ENCODE measurements at places on chromosomes 3 and 15.
A peak's percentile ranks its signal among the peaks of the same experiment; 100 is the strongest.

- DNase-seq = peak; percentile 10
Observed at GRCh38 chr3:132079147-132079546, 44.3 kb upstream of the CPNE4 start.

- DNase-seq = peak; percentile 0
Observed at GRCh38 chr3:102400766-102401165, 34.0 kb upstream of the ZPLD1 start.

DNA sequence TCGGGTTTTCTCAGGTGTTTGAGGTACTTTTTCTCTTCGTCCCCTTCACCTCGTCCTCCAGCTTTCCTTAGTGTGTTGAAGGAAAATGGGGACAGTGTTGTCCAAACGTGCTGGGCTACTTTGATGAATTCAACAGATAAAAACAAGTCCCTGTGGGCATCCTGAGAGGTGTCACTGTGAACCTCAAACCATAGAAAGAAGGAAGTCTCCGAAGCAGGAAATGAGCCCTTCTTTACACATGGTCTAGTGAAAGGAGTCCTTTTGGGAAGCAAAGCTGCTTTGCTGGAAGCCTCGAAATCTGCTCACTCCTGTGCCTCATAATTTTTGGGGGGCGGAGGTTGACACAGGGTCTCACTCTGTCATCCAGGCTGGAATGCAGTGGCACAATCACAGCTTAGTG is 10.6 kb downstream of the IL17RB start:
- no peak for DNase-seq

DNA sequence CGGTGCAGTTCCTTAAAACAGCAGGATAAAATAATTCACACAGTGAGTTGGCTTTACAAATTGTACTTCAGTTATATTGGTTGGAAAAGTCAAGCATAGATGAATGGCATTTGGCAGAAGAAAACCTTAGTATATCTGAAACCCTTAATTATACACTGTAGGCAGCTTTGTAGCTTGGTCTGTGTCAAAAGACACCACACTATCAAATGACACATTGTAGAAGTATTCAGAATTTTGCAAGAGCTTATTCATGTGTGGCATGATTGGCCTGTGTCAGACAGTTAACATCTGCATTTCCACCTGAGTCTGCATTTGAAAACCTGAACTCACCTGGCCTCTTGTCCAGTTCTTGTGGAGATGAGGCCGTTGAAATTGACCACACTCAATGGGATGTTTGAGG is 13.8 kb downstream of the TMEM266 start:
- no peak for DNase-seq

- DNase-seq = no peak
Observed at GRCh38 chr3:190695994-190696393, 166.5 kb downstream of the GMNC start.

DNA sequence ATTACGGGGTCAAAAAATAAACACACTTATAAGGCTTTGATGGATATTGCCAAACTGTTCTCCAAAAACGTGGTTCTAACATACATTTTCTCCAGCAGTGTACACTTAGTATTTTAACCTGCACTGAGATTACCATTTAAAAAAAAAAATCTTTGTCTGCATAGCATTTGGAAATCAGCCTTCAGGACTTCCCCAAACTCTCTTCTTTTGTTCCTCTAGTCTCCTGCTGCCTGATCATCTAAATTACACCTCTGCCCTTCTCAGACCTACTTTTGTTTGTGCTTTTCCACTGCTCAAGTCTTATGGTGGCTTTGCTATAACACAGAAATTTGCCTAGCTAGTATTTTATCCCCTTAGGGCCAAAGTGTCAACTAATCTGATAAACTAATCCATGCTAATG is 3.8 kb downstream of the NCEH1 start:
- no peak for DNase-seq

DNA sequence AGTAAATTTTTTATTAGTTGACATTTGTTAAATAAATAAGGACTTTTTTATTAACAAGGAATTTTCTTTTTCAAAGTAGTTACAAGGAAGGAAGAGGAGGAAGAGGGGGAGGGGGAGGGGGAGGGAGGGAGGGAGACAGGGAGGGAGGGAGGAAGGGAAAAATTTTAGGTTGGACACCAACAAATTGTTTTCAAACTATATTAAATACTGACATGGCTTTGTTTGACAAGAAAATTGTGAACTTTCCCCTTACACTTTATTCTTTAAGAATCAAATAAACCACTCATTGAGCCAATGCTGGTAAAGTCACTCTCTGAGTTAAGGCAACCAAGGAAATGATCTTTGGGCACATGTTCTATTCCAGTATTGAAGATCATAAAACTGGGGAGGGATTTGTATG is 115.7 kb upstream of the PPP2R3A start:
- DNase-seq = no peak

DNA sequence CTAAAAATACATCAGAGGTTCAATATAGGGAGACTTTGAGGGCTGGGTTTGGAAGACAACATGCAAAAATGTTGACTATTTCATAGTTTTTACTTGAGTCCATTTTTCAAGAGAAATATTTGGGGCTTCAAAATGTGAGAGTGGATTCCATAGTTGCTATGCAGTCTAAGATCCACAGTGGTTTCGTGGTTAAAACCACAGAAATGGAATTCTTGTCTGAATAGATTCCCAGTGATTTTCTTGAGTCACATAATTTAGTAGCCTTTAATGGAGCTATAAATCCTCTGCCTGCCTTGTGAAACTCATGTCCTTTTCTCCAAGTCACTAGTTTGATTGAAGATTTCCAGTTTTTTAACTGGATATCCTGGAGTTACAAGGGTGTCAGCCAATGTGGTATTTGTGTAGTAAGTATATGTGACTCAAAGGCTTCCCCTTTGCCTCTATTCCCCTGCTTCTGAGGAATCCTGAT is 94.7 kb upstream of the RBMS3 start:
- DNase-seq = peak; percentile 84

DNA sequence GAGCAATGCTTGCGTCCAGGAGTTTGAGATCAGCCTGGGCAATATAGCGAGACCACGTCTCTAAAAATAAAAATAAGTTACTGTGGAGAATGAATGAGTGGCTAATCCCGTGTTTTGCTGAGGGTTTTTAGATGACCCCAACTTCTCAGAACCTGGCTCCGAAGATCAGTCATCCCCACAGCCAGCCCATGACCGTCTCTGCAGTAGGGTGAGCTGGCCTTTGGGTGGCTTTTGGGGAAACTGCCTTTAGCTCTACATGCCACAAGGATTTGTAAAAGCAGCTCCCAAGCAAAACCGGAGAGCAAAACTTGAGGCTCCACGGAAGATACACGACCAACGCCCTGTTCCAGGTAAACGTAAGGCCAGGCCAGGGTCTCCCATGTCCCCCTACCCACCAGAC is 39.2 kb upstream of the TFRC start:
- no peak for DNase-seq

All from foreskin fibroblast (primary cell).